ENCODE measurements at places on chromosomes 12 and 14.

- DNase-seq = peak; percentile 6
Measured at GRCh38 chr14:101072945-101073597, 169.5 kb upstream of the RTL1 start.

GRCh38 chr12:2618291-2618995 is 176.3 kb upstream of the FKBP4 start:
- DNase-seq = no peak

DNA sequence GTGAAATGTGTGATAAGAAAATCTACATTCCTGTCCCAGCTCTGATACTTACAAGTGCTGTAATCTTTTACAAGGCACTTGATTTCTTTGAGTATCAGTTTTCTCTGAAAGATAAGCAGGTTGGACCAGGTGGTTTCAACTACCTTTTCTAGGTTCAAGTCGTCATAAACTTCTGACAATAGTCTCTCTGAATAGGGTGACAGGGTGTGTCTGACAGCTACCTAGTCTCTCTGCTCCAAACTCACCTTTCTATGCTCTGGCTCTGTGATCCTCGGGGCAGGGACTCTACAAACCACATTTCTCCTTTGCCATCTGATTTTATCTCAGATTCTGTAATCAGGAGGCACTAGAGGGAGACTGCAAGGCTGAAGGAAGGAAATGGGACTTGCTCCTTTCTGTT is 137.7 kb upstream of the SYT1 start:
- no peak for DNase-seq

DNA sequence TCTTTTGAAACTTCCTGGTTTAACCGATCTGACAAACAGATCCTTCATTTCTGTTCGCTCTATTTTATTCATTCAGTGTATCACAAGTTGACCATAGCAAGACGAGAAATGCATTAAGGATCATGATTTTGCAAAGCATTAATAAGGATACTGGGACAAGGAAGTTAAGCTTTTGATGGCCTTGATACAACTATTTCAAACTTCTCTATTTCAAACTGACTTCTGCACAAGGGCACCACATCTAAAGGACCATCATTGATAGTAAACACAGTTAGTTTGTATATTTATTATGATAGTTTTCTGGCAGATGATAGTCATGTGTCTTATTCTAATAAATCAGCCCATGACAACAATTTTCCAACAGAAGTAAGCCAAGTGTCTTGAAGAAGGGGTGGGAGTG is 25.8 kb upstream of the PLXNC1 start:
- DNase-seq = no peak

GRCh38 chr12:22407397-22407796 is 72.9 kb upstream of the ST8SIA1 start:
- no peak for DNase-seq

- no peak for DNase-seq
Measured at GRCh38 chr14:104756477-104757237, 3.7 kb downstream of the SIVA1 start.

DNA sequence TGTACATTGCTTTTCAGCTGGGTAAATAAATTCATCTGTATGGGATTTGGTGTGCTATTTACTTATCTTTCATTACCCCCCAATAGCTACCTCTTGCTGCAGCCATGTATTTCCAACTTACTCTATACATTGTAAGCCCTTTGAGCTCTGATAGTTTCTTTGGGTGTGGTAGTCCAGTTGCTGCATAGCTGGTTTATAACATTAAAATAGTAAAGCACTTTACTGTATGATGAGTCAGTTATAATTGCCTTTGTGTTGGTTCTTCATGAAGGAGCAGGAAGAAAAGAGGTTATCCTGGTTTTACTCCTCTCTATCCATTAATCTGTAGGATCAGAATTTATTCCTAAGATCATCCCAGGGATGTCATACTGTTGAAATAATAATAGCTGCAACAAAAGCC is 15.7 kb downstream of the TBC1D30 start:
- no peak for DNase-seq

DNA sequence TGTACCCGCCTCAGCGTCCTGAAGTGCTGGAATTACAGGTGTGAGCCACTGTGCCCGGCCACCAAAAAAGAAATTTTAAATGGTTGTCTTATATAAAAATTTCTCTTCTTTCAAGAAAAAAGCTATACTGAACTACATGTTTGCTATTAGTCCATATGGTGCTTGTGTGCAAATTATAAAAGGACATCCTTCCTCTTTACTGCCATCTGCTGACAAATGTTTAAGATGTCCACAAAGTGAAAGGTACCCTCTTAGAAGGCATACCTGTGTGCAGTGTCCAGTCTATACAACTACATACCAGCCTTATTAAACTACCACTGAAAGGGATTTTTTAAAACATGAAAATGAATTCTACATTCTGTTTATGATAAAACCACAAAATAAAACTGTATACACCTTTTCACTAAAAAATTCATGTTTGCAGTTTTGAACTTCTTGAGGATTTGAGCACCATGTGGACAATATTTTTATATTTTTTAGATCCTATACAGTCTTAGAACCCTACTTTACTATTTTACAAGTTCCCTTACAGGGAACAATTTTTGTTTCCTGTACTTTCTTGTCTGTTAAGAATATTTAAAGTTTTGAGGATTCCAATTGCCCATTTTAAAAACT is 32.8 kb upstream of the TOMM20L start:
- no peak for DNase-seq

DNA sequence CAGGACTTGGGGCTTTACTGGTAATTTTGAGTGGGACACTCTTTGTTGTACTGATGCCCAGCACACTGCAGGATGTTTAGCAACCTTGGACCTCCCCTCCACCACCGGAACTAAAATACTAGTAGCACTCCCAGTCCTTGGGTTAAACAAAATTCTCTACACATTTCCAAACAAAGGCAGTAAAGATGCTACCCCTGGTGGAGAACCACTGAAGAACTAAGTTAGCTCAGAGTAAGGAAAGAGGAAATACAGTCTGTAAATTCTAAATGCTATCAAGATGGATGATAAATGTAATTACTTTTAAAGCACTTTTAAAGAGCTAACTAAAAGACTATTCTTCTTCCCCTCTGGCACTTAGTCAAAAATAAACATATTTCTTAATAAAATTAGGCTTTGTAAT is 64.1 kb downstream of the LRP6 start:
- no peak for DNase-seq

- DNase-seq = no peak
Measured at GRCh38 chr14:79299162-79299561, 912.1 kb downstream of the DIO2 start.
